ENCODE measurements at places on chromosomes 2 and 18. TPM values are rescaled to one million over a fixed set of nuclear protein-coding genes. Genes with fewer than 3 reads are reported as not detected.

PNKD gene
- 40.2 TPM for total RNA-seq

AQP4 gene
- total RNA-seq = 0.30 TPM

PROM2 gene
- total RNA-seq = 2.8 TPM

PROC gene
- not detected for total RNA-seq

ACKR3 gene
- total RNA-seq = 116 TPM

SPR gene
- 22.4 TPM for total RNA-seq

DOK1 gene
- 18.2 TPM for total RNA-seq

DYSF gene
- total RNA-seq = 21.3 TPM

RNF152 gene
- 24.9 TPM for total RNA-seq

GCKR gene
- 2.4 TPM for total RNA-seq

DNAJC27 gene
- 7.3 TPM for total RNA-seq

GCG gene
- 0.62 TPM for total RNA-seq

DRC1 gene
- total RNA-seq = 0.51 TPM

NYAP2 gene
- 1.7 TPM for total RNA-seq

UPP2 gene
- not detected for total RNA-seq

CXCR2 gene
- total RNA-seq = 3.1 TPM

SUCLG1 gene
- 44.7 TPM for total RNA-seq

RGPD4 gene
- 0.33 TPM for total RNA-seq

KRCC1 gene
- 16.0 TPM for total RNA-seq

All from aorta (tissue), 5 donors.